ENCODE measurements at places on chromosomes 1 and 21.

DNA sequence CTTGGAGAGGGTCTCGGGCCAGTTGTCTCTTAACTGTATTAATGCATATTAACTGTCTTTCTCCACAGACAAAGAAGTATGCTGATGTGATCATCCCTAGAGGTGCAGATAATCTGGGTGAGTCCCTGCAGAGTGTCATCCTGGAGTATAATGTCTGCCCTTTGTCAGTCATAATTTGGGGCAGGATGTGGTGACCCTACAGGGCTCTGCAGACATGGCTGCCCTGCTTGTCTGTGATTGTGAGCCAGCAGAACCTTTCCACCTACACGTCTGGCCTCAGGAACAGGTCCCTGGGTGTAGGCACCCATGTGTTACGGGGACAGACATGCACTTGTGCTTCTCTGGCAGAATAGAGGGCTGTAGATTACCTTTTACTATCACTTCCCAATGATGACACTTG is 78.4 kb downstream of the UCK2 start:
- DNase-seq = no peak

DNA sequence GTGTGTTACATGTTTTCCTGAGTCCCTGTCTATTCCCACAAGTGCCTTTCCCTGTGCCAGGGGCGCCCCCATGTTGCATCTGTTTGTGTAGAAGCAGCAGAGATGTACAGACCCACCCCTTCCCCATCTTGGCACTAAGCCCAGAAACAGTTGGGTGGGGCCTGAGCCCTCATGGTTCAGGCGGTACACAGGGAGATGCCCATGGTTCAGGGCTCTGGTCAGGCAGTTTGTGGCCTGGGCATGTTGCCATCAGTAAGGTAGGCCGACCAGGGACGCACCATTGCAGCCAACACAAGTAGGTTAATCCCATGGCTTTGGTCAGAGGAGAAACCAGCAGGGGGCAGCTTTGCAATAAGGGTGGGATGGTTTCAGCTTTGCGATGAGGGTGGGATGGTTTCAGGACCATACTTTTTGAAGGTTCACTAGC is 914 bp upstream of the ADGRB2 start:
- peak; percentile 67 for DNase-seq

- DNase-seq = peak; percentile 8
Measured at GRCh38 chr1:196660852-196661251, 9.0 kb downstream of the CFH start.

- no peak for DNase-seq
Measured at GRCh38 chr21:45778686-45779085, 135.2 kb downstream of the PCBP3 start.

DNA sequence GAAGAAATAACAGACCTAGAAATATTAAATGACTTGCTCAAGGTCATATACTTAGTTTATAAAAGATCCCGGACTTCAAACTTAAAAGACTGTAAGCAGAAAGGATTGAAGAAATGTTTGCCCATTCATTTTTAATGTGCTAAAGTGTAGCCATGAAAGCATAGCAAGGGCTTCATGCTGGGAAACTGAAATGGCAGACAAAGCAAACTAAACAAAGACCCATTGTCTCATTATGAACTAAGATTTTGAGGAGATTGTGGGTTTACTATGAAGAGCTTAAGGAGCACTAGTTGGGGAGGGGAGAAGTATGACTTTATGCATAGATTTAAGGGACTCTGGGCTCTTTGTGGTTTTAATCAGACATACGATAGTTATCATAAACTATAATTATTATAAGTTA is 26.3 kb downstream of the ADAMTS1 start:
- DNase-seq = no peak

DNA sequence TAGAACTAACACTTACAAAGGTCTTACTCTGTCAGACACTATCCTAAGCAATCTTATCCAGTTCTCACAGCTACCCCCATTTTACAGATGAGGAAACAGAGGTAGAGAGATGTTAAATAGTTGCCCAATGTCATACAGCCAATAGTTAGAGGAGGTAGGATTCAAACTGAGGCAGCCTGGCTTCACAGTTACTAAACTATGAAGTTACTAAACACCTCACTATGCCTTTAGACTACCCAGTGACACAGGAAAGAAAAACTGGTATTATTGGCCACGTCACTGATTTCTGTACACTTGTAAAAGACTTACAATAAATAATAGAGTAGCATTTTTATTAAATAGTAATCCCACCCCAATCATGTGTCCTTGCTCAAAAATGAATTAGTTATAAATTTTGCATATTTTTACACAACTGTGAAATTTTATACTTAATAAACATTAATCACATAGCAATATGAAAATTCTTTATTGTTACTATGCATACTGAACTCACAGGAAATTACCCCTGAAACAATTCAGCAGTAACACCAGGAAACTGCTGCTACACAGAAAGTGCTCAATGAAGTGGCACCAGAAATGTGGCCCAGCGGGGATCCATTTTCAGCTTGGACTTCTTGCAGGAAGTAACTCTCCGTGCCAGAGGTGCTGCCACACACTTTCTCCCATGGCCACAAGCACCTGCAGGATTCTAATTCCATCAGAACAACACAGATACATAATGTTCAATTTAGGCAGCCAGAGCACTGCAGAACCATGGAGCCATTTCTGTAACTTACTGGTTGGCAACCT is 69.4 kb downstream of the VAV3 start:
- no peak for DNase-seq

GRCh38 chr1:203187689-203188264 is 1.3 kb upstream of the CHI3L1 start:
- no peak for DNase-seq

- DNase-seq = no peak
Measured at GRCh38 chr21:37496972-37497371, 130.4 kb downstream of the DYRK1A start.

DNA sequence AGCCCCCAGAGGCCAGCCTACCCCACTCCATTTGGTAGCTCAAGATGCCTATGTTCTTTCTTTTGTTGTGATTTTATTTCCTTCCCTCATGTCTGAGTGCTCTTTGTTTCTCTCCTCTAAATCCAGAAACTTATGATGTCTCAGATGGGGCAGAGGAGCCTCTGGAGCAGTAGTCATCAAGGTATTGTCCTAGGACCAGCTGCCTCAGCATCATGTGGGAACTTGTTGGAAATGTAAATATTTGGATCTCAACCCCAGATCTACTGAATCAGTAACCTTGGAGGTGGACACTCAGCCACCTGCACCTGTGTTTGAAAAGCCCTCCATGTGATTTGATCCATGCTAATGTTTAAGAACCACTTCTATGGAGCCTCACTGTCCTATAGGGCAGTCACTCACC is 593.1 kb upstream of the PLXNA2 start:
- DNase-seq = no peak

DNA sequence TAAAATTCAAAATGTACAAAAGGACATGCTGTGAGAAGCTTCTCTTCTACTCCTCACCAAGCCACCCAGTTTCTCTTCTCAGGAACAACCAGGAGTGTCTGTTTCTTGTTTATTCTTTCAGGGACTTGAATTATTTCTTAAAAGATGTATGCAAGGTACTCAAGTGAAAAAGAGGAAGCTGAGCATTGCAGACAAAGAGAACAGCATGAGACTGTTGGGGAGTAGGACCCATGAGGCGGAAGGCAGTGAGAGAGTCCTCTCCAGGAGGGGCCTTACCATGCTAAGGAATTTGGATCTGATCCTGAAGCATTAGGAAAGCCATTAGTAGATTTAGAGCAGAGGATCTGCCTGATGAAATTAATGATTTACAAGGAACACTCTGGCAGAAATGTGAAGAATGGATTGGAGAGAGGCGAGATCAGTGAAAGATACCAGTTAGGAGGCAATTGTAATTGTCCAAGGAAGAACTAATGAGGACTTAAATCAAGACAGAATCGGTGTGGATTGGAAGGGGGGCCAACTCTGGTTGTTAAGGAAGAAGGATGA is 14.7 kb upstream of the SSX2IP start:
- no peak for DNase-seq

DNA sequence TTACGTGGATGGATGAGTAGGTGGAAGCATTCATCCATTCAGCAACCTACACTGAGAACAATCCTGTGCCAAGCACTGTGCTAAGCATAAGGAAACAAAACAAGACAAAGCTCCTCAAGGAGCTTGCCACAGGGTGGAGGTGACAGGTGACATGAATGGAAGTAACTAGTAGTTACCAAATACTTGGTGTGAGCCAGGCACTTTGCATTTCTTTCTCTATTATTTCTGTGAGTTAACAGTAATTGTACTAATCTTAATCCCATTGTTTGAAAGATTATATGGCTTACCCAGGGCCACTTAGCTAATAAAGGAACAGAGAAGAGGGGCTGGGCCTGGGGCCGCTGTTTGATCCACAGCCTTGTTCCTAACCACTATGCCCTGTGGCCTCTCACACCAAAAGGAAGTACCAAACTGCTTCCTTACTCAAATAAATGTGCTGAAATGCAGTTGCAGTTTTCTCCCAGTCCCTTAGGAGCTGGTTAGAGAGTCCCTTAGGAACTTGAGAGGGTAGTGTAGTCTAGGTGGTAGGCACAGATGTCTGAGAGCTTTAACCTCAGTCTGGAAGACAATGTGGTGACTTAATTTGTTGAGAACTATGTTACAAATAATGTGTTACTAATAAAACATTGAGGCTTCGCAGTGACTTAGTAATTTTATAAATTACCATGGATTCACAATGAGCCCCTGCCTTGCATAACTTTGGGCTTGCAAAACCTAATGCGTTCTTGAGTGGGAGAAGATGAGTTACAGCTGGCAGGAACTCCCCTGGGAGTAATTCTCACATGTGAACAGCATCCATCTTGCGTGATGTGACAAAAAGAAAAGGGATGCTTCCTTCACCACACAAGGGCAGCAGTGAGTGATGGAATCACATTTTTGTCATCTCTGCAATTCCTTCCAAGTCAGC is 69.8 kb downstream of the MPZL1 start:
- no peak for DNase-seq

GRCh38 chr21:18114810-18115209 is 129.8 kb upstream of the CHODL start:
- no peak for DNase-seq

GRCh38 chr21:45535341-45536081 is 6.7 kb downstream of the SLC19A1 start:
- no peak for DNase-seq

DNA sequence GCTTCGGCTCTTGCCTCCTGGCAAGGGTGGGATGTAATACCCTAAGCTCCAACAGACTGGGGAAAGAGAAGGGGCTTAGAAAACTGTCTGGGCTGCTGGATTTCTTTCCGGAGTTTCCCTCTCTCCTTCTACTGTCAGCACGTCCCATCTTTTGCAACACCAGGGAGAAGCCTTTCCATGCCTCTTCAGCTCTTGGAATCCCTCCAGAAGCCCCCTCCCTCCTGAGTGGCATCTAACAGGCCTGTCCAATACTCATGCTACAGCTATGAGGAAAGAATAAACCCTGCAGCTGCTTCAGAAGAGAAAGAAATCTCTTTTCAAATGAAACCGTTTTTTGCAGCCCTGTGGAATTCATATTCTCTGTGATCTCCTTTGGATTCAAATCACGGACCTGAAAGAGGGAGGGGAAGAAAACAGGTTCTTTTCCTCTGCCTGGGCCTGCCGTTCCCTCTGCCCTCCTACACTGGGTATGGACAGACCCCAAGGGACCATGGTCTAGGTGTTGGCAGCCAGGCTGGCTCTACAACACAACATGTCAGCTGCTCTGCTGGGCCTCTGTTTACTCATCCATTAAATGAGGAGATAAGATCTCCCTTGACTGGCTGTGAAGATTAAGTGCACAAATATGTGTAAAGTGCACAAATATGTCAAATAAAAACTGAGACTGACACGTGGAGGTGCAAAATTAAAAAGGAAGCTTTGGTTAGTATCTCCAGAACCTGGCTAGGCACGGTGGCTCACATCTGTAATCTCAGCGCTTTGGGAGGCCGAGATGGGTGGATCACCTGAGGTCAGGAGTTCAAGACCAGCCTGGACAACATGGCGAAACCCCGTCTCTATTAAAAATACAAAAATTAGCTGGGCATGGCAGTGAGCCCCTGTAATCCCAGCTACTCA is 6.0 kb upstream of the CAPN2 start:
- DNase-seq = no peak
